ENCODE measurements at places on chromosomes 6 and 20.
A peak's percentile ranks its signal among the peaks of the same experiment; 100 is the strongest.

DNA sequence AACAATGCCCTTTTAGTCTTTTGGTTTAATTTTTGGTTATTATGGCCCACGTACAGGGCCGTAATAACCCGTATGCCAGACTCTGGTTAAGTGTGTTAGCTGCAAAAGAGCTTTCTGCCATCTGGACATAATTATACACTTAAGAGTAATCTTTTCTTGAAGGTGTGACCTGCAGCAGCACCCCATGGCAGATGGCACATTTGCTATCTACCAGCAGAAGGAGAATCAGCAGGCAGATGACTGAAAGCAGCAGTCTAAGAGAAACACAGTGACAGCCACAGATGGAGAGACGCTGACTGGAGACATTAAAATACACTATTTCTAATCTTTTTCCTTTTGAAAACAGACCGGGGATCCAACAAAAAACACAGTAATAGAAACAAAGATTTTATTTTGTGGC, 18.7 kb downstream of the ASF1A start:
- no peak for DNase-seq

DNA sequence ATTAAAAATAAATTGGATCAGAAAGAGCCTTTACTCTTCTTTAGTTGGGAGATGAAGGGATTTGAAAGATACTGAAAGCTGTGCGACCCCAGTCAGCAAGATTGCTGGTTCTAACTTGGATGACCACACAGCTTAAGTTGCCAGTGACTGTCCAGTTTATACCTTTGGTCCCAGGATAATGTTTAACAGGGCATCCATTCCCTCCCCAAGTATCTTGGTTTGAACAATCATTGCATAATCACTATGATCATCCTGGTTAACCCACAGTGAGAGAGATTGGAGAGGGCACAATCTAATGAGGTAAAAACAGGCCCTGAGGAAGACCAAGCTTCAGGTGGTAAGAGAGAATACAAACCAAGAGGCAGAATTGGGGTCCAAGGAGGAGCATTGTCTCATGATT, 798.3 kb downstream of the MAFB start:
- no peak for DNase-seq

DNA sequence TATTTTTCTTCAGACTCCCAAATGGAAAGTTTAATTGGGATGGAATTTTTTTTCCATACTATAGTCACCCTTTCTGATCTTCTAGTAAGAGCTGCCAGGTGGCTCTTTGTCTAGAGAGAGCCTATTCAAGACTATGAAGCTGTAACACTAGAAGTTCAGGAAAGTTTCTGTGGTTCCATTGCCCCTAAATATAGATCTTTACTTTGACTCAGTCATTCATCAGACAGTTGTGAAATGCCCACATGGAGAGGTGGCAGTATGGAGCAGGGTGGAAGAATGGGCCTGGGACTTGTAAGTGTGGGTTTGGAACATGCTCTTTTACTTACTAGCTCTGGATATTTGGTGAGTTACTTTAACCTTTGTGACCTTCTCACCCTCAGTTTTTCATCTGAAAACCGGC, 87.8 kb downstream of the CTNNBL1 start:
- DNase-seq: no peak

DNA sequence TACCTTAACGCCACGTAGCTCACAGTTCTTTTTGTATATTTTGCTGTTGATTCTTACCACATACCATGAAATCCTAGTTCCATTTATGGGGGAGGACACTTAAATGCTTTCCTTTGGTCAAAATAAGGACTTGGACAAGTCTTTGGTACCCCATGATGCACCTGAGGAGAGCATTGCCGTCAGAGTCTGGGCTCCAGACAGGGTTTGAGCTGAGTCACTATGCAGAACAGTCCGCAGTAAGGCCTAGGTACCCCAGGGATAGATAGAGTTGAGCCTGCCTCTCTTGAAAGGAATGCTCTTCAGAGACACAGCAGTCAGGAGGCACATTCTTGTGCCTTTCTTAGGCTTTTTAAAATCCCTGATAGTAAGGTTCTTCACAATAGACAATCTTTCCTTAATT, 6.0 kb downstream of the PARD6B start:
- DNase-seq: no peak

GRCh38 chr6:152636609-152637295, 410 bp downstream of the SYNE1 start:
- peak; percentile 27 for DNase-seq

GRCh38 chr6:16240589-16241320, 2.4 kb downstream of the GMPR start:
- no peak for DNase-seq

GRCh38 chr6:91600561-91600960, 1013.7 kb upstream of the MAP3K7 start:
- no peak for DNase-seq

DNA sequence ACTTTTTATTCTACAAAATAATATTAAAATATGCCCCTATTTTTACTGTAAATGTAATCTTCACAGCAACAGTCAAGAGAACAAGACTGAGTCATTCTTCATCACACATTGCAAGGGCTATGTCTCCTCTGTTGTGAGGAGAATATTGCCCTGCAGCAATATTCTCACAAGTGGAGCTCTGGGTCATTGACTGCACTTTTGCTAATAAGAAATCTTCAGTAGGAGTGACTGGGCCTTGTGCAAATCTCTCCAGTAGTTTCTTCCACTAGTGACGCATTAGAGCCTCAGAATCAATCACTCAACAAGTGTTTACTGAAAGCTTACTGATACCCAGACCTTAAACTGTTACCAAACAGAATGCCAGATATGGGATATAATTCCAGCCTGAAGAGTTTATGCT, 49.1 kb downstream of the LAMA2 start:
- no peak for DNase-seq

DNA sequence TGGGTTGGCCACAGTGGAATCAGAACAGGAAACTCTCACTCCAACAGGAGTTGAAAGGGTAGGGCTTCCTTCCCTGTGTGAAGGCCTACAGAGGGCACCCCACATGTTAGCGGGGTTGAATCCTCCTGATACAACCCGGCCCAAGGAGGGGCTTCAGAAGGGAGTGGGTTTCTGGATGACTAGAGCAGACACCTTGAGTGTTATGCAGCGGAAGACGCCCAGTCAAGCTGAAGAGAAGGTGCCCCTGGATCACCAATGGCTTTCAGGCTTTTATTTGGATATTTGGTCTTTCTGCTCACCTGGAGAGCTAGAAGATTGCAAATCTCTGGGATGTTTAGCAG, 132.8 kb downstream of the PRND start:
- no peak for DNase-seq

DNA sequence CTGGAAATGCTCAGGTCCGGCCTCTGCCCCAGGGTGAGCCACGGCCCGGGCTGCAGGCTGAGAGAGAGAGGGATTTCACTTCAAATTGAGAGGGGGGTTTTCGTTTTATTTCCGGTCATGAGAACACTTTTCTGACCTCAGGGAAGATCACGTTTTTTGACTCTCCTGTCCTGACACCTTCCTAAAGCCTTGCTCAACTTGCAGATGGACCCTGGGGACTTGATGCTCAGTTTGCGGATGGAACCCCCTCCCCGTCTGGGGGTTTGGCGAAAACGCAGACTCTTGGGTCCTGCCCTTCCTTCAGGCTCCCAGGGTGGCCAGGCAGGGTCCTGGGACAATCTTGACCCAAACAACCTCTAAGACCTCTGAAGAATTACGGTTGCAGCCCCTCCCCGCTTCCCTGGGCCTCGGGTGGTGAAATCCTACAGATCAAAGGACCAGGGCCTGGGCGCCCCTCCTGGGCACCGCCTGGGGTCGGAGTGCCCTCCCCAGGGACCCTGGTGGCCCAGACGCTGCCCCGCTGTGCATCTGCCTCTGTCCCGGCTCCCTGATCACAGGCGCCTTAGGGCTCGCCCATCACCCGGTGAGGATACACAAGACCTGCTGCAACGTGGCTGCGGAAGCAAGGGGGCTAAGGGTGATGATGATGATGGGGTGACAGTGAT, 148.2 kb downstream of the ERMARD start:
- no peak for DNase-seq

DNA sequence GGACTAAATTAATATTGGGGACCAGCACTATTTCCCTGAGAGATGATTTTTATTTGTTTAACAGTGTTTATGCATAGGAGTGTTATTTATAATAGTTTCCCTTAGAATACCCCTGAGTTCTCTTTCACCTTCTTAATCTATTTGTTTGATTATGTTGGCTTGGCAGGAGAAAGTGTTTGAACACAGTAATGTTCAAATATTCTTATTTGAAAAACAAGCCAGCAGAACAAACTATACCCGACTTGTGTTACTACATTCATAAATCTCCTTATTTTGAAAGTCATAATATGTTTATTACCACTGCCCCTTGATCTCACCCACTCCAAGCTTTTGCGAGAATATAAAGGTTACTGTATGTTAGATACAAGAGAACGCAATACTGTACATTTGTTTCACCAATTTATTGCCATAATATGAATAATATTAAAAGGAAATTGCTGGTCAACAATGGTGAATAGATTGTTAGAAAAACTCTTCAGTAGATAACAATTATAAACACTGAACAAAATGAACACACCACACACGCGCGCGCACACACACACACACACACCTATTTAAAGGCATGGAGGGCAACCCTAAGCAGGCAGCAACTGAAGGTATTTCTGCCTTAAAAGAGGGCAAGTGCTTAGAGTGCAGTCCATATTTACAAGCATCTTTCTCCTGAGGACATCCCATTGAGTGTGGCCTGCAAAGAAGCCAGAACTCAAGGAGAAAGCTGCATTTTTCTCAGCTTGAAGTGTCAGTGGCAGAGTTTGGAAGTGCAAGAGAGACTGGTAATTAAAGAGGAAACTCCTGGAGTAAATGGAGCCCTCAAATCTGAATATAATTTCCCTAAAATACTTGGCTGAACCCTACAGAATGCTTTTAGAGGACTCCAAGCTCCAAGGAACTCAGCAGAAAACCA, 279.4 kb upstream of the MAN1A1 start:
- no peak for DNase-seq

- DNase-seq: peak; percentile 85
Observed at GRCh38 chr20:44736170-44737021, 9.3 kb upstream of the KCNK15 start.
